Motor neuron (in vitro differentiated cells): ENCODE measurements at places on chromosomes 2 and 18. TPM values are rescaled to one million over a fixed set of nuclear protein-coding genes. Genes with fewer than 3 reads are reported as not detected.

MC4R gene
- total RNA-seq = 0.66 and 0.83 TPM in 2 replicates

BIN1 gene
- 50.1 and 52.3 TPM in 2 replicates for total RNA-seq

C1QL2 gene
- 0.14 and 0.22 TPM in 2 replicates for total RNA-seq

ALK gene
- 0.49 and 0.69 TPM in 2 replicates for total RNA-seq

IL1B gene
- 6.3 and 19.7 TPM in 2 replicates for total RNA-seq

TEX261 gene
- total RNA-seq = 36.1 and 39.0 TPM in 2 replicates

DNA sequence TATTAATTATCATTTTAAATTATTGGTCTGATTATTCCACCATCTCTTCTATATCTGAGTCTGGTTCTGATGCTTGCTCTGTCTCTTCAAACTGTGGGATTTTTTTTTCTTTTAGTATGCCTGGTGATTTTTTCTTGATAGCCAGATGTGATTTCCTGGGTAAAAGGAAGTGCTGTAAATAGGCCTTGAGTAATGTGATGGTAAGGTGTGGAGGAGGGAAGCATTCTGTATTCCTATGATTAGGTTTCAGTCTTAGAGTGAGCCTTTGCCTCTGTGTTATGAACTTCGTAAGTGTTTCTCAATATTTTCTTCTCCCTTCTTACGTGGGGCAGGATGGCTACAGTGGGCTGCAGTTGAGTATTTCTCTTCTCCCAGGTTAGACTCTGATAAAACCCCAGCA lies 103.0 kb downstream of the EHBP1 start:
- no peak for ATAC-seq

GRCh38 chr18:26780520-26781325 lies 84.8 kb downstream of the AQP4 start:
- no peak for ATAC-seq

DNA sequence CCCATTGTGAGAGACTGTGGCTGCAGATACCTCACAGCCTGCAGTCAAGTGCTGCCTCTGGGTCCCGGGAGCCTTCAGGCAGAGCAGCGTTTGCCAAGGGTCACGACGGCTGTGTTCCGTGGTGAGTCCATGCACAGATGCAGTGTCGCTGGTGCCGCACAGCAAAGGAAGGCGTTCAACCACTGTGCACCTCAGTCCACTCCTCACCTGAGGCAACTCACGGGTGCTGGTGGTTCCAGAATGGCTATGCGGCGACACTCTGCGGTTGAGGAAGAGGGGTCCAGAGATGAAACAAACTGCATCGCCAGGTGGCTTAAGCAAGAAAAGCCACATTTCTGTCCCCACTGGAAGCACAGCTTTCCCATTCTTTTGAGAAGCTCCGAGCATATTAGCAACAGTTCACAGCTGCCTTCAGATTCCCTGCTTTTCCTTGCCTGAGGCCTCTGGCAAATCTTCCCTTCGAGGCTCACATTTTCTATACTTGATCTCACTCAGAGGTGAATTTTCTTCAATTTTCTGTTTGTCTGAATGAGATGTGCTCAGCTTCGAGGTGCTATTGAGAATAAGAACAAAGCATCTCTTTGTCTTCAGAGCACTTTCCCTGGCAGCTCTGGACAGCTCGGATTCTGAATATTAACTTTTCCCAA lies 208.8 kb upstream of the TWIST2 start:
- ATAC-seq = no peak

GRCh38 chr2:1136846-1137245 lies 186.2 kb downstream of the SNTG2 start:
- ATAC-seq = peak; percentile 64

DNA sequence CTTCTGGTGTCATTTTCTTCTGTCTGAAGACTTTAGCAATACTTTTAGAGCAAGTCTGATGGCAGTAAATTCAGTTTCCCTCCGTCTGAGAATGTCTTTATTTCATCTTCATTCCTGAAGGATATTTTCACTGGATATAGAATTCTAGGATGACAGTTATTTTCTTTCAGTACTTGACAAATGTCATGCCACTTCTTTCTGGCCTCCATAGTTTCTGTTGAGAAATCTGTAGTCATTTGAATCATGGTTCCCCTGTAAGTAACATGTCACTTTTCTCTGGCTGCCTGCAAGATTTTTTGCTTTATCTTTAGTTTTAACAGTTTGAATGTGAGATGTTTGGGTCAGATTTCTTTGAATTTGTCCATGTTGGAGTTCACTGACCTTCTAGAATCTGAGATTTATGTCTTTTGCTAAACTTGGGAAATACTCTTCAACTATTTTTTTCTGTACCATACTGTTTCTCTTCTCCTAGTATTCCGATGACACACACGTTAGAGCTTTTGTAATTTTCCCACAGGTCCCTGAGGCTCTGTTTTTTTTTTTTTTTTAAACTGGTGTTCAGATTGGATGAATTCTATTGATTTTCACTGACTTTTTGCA lies 30.2 kb downstream of the RMND5A start:
- no peak for ATAC-seq

- ATAC-seq = peak; percentile 34
Measured at GRCh38 chr2:43345391-43345813, 119.0 kb upstream of the ZFP36L2 start.

DNA sequence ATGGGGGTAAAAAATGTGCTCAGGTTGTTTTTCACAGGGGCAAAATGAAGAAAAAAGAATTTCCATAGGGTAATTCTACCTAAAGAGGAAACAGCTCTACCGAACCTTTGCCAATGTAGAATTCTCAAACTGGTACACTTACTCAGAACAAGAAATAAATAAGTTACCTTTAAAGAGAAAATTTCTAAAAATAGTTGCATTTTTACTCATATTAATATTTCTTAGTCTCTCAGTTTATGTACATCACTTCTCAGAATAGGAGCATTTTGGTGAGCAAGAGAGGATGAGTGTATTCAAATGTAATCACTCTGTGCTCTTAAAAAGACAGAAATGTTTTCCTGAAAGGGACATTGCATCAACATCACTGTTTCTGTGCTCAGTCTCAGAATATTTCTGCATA lies 574.7 kb upstream of the SLC8A1 start:
- ATAC-seq = no peak

DNA sequence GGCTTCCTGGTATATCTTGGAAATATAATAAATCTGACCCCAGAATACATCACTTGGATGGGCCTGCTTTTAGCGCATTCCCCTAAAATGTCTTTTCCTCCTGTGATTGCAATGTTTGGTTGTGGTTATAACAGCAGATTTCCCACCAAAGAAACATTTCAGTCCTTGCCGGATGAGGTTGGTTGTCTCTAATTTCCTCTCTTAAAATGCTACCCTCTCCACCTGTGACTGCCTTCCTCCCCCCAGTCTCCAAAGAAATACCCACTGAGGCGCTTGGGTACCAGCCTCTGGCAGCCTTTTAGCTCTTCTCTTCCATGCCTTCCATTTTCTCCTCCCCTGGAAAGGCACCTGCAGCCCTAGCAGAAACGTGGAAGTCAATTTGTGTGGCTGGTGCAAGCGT lies 102.1 kb upstream of the SIX3 start:
- ATAC-seq = no peak

GRCh38 chr2:24943427-24944053 lies 23.5 kb upstream of the ADCY3 start:
- ATAC-seq = no peak

DNA sequence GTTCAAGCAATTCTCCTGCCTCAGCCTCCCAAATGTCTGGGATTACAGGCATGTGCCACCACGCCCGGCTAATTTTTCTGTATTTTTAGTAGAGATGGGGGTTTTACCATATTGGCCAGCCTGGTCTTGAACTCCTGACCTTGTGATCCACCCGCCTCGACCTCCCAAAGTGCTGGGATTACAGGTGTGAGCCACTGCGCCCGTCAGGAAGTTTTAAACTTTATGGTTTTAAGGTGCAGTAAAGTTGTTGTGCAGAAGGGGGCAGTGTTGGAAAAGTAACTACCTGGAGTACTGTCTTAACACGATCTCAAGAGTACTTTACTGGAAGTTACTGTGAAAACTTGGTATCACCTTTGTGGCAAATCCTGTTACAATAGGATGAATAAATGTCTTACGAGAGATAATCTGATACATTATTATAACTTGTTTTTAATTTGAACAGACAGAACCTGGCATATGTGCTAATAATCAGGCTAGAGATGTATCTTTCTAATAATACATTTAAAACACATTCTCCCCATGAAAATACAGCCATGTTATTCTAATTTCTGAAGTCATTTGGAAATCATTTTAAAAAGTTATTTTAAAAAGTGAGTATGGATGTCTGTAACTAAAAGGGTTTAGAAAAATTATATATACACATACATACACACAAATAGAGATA lies 10.8 kb downstream of the SPDYA start:
- ATAC-seq = no peak

DNA sequence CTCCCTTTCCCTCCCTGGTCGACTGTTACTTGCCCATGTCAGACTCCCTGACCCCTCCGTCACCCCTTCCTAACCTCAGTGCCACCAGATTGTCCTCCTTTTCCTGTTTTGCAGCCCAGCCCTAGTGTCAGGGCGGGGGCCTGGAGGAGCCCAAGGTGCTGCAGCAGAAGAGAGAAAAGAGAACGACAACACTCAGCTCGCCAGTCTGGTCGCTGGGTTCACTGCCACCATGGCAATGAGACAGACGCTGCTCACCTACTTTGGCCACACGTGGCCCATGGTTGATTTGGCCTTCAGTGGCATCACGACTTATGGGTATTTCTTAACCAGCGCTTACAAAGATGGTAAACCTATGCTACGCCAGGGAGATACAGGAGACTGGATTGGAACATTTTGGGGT lies 108.4 kb upstream of the RMDN2 start:
- no peak for ATAC-seq

DNA sequence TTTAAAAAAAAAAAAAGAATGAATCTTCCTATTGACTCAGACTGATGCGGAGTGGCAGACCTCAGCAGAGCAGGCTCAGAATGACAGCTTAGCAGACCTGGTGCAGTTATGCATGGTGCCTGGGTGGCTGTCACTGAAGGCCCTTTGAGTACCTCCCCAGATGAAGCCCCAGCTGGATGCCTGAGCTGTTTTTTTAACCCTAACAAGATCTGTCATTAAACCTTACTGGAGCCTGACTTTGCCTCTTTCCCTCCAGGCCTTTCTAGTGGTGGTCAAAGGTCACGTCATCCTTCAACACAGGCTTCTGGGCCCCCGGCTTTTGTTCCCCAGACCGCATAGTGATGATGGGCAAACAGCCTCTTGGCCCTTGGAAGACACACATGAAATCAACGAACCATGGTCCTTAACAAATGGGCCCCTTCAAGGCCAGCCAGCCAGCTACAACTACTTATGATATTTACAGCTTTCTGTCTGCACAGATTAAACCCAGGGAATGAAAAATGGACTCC lies 138.3 kb upstream of the CYP1B1 start:
- ATAC-seq = peak; percentile 96

DNA sequence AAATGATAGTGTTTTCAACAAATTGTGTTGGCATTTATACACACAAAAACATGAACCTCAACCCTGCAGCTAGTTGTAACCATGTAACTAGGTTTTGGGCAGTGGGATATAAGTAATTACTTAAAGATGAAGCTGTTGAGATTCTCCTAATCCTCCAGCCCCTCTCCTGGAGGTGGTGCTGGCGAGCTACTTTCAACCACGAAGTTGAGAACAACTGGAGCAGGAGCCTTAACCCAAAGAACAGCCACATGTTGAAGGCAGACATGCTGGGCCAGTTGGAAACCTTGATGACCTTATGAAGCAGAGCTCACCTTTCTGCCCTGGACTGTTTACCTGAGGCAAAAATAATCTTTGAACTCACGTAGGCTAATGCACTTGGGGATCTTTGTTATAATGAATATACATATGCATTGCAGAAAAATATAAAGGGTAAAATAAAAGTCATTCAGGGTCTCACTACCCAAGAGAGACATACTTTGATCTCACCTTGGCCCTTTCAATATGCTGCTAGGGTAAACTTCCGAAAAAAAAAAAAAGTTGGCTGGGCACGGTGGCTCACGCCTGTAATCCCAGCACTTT lies 89.6 kb upstream of the NPAS2 start:
- ATAC-seq = no peak
